Stimulated activated CD4-positive, alpha-beta T cell treated with anti-CD3 and anti-CD28 coated beads, TNF-alpha, amount 100 ng/mL, for 48 hours (primary cell): ENCODE measurements at places on chromosomes 12 and 14.

- DNase-seq, result no peak
These were observed 130.8 kb upstream of the EGLN3 start for GRCh38 chr14:34081576-34082136.

DNA sequence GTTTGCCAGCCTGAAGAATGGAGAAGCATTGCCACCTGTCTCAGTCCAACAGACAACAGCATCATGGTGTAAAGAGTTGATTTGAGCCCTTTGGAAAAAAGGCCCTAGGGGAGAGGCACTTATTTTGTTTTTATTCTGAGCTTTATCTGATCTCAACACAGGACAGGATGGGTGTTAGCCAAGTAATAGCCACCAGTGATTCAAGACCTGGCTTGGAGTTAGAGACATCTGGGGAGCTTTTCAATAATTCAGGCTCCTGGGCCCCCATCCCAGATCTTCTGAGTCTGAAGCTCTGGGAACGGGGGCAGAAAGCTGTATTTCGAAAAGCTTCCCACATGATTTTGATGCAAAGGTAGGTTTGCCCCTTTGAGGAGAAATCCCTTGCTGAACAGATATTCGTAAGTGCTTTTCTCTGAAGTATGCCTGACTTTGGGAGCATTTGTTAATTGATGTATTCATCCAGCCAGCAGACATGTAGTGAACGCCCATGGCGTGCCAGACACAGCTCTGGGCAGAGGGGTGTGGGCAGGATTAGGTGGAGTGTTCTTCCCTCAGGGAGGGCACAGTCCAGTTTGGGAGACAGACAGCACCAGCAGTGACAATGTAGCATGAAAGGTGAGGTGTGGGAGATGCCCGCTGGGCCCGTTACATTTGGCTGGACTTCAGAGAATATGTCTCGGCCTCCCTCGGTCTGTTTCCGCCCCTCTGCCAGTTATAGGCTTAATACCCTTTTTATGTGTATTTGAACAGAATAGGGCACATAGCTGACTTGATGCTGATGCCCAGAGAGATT lies 72.5 kb downstream of the TSPAN9 start:
- no peak for DNase-seq

- DNase-seq, result no peak
These were observed 94.3 kb upstream of the PTHLH start for GRCh38 chr12:28066879-28067278.

- no peak for DNase-seq
These were observed 197.8 kb downstream of the PTPRO start for GRCh38 chr12:15520083-15520482.

GRCh38 chr14:30573226-30573814 lies 14.4 kb downstream of the G2E3 start:
- no peak for DNase-seq

DNA sequence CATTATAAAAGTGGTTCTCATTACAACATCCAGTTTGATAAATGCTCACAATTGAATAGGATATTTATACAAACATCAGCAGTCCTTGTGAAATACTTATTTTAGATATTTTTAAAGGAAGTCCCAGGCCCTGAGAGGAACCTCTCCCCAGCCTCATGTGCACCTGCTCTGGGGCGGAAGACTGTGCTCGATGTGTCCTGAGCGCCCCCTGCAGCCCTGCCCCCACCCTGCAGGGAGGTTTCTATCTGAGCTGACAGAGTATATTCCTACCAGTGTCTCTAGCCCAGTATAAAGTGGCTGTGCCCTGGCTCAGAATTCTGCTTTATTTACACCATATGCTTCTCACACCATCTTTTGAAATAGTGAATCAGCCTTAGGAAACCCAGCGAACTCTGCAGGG lies 1349.1 kb downstream of the TMEM121 start:
- DNase-seq, result no peak

DNA sequence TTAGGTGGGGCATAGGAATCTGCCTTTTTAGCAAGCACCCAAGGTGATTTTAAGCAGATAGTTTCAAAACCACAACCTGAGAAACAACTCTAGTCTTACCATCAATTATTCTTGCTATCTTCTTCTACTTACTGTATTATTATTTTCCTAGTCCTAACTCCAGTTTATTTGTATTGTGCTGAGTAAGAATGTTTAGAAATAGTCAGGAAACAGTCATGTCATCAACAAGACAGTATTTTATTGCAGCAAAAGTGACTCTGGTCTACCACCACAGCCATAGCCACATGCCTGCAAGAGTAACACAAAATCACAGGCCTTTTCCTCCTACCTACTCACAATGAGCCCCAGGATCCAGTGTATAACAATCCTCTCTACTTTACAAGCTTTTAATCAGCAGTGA lies 46.3 kb upstream of the FLRT2 start:
- no peak for DNase-seq
